ENCODE measurements at places on chromosomes 7 and 10.

DNA sequence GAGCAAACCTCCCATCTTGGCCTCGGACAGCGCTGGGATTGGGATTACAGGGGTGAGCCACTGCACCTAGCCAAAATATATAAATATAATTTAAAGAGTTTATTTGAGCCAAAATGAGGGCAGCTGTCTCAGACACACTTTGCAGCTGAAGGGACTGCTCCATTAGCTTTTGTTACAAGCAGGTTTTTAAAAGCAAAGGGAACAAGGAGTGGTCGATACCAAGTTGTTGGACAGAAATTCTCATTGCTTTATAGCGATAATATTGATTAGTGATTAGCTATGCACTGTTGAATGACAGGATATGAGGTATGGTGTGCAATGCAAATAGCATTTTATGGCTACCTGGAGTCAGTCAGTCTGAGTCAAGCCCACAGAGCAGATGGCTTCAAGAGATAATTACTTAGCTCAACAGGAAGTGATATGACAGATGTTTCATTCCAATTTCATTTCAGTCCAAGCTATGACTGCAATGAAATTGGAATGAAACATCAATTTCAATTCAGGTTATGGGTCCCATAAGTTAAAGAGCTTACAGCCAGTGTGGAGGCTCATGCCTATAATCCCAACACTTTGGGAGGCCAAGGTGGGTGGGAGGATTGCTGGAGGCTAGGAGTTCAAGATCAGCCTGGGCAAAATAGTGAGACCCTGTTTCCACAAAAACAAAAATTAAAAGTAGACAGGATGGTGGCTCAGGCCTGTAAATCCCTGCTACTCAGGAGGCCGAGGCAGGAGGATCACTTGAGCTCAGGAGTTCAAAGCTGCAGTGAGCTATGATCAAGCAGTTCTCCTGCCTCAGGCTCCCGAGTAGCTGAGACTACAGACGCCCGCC is 23.1 kb downstream of the TYW1 start:
- no peak for DNase-seq

GRCh38 chr7:66957595-66958290 is 36.7 kb downstream of the TMEM248 start:
- no peak for DNase-seq

DNA sequence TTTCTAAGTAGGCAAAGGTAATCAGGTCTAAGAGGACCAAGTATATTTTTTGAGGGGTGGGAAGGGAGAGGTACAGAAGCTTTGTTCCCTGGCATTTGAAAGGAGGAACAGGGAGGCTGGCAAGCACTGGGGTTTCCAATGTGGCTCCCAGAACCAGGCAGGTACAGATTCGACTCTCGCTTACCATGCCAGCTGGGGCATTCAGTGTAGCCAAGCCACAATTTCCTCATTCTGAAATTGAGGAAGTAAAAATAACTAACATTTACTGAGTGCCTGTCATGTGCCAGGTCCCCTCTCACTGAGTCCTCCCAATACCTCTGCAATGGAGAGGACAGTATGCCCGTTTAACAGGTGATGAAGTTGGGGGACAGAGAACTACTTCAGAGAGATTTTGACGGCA is 45.9 kb upstream of the BET1 start:
- no peak for DNase-seq

- DNase-seq, result no peak
Measured at GRCh38 chr7:117008118-117008885, 55.0 kb downstream of the ST7 start.

DNA sequence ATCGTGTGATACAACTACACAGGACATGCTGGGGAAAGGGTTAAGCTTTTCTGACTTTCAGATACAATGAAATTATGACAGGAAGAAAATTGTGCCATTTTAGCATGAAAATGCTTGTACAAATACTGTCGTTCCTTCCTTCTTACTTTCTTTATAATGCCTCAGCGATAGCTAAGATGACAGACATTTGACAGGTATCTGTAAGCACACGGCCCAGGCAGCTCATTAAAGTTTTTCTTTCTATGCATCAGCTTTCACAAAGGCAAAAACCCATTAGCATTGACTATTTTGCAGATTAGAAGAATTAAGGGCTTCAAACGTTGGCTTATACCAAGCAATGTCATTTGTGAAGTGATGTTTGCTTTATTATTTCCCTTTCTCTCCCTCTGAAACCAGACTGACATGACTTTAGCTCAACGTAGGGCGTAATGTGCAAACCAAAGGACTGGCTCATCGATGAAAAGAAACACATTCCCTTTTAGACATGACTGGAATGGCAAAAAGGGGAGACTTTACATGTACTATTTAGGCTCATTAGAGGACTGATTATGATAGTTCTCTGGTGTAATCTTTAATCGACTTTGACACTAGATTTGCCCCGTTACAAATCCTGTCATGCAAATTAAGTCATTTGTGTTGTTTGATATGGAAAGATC is 258.4 kb upstream of the SP8 start:
- no peak for DNase-seq

- no peak for DNase-seq
Measured at GRCh38 chr7:1665549-1666316, 4.3 kb upstream of the ELFN1 start.

DNA sequence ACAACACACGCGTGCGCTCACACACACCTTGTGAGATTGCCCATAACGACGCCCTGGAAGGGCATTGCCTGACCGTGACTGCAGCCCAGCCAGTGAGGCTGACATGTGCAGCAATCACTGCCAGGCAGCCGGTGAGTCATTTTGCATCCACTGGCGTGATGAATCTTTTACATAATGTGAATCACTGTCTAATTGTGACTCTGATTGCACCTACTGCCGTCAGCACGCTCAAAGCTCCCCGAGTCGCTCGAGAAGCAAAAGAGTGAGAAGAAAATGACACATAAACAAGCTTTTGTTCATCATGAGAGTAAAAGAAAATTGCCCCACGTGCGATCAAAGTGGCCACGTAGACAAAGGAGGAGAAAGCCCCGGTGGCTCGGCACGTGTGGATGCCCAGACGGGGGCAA is 117.4 kb upstream of the PFKP start:
- DNase-seq, result no peak

- DNase-seq, result no peak
Measured at GRCh38 chr7:127751490-127752448, 99.8 kb downstream of the SND1 start.

DNA sequence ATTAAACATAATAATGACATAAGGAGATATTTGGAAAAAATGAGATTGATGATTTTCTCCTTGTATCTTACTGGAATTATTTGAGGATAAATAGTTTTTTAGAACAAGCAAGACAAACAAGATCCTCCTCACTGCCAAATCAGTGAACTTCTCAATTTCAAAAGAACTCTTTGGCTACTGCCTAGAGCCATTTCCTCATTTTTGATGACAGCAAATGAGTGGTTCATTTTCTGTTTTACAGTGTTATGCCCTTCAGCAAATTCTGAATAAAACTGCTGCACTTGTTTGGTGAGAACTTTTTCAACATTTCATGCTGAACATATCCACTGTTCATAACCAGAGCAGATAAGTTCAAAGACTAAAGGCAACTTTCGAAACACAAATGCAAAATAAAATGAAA is 42.5 kb upstream of the AHR start:
- DNase-seq, result no peak

DNA sequence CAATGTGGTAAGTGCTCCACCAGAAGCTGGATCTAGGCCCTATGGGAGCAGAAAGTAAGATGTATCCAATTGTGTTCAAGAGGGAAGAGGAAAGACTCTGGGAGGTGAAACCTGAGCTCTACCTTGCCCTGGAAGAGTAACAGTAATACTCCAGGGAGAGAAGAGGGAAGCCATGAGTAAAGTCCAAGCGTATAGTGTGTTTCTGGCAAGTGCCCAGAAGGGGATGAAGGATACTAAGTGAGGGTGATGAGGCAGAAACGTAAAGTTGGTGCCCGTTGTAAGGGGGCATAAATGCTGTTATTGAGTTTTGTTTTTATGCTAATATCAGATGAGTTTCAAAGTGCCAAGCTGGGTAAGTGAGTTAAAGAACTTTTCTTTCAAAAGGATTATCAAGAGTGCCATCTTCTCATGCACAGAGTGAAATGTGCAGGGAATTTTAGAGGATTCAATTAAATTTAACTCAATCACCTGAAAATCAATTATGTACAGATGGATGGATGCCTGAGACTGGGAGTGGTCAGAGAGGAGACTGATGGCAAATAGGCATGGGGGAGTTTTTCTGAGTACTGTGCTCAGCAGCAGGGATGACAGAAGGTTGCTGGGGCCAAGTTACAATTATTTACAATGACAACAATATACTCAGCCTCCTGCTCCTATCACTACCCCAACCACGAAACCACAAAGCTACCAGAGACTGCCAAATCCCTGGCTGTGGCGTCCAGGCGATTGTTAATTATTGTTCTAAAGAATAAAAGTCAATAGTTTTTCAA is 123.3 kb upstream of the LAMB4 start:
- DNase-seq, result no peak

DNA sequence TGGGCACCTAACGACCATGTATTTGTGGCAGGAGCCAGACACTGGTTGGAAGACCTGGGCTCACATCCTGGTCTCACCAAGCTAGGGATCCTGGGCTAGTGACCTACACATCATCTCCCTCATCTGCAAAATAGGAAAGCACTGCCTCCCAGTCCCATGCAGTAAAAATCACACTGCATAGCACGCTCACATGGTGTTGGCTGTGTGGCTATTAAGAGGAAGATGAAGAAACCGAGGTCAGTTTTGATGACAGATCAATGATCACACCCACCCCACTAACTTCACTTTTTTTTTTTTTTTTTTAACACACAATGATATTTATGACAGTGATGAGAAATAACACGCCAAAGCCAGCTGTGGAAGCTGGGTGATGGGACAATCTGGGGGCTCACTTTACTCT is 146.5 kb downstream of the RNF216 start:
- DNase-seq, result no peak

DNA sequence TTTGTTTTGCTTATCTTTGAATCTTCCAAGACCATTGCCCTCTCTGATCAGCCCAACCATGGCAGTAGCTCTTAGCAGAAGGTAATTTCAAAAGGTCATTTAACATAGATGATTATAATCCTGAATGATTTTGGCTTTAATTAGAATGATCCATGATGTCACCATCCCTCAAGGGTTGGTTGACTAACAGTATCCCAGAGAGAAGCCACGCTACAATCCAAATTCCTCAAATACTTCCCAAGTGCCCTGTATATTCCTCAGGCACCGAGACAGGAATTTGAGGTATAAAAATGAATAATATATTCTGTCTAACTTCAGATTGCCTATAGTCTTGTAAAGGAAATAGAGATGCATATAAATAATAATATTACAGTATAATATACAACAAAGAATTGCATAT is 42.1 kb upstream of the TMEM196 start:
- no peak for DNase-seq

- no peak for DNase-seq
Measured at GRCh38 chr10:95480102-95480900, 80.9 kb downstream of the SORBS1 start.

DNA sequence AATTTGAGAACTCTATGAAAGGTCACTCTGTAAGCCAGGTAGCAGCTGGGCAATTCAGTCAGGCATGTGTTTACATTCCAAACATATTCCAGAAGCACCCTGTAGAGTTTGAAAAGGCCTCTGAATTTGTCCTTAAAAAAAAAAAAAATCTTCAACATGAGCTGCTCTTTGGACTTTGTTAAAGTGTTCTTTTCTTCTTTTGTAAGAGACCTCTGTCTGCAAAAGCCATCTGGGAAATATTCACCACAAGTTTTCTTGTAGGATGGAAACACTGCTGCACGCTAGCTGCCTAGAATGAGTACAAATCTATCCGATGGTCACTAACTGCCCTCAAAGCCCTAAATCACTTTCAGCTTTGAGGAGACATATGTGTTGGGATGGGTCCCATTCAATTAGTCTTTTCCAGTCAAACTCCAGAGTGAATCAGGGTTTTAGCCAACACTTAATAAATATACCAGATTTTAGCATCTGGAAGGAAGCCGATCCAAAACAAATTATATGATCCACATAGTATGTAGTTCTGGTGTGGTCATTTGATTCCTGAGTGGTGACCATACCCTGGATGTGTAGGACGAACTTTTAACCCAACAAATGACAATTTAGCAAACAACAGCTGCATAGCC is 85.9 kb downstream of the CD36 start:
- DNase-seq, result no peak

GRCh38 chr10:71278691-71279588 is 40.1 kb upstream of the SLC29A3 start:
- no peak for DNase-seq

GRCh38 chr7:34622771-34623250 is 35.2 kb upstream of the NPSR1 start:
- DNase-seq, result no peak

- DNase-seq, result no peak
Measured at GRCh38 chr10:5413012-5413938, 918 bp downstream of the NET1 start.

DNA sequence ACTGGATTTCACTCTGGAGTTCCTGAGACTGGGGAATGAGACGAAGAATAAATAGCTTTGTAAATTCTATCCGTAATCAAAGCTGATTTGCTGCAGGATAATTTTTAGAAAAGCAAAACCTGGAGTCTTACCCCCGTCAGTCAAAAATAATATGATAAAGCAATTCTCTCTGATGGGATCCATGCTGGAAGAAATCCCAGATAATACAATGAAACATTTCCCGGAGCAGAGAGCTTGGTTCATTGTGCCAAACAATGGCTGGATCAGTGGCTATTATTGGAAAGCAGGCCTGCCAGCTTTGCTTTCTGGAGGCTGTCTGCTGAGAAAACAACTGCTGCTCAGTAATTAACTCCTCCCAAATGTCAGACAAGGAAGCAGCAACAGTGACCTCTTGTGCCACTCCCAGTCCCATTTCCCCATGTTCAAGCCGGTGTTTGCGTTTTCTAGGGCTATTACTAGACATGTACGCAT is 609.4 kb upstream of the PCDH15 start:
- peak; percentile 56 for DNase-seq

DNA sequence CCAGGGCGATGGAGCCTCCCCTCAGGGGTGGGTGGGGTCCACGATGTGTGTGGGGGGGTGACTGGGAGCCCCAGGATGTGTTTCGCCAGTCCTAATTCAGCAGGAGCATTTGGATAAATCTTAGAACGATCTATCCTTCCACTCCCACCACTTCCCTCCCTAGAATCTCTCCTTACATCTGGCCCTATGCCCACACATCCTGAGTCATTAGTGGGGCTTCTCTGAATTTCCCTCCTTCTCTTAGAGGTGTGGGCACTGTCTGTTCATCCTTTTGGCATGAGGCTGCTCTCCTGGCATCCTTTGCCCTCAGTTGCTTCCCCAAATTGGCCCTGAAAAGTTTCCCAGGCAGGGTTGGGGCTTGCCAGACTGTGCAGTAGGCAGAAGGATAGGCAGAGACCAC is 1.6 kb downstream of the GHRHR start:
- no peak for DNase-seq

DNA sequence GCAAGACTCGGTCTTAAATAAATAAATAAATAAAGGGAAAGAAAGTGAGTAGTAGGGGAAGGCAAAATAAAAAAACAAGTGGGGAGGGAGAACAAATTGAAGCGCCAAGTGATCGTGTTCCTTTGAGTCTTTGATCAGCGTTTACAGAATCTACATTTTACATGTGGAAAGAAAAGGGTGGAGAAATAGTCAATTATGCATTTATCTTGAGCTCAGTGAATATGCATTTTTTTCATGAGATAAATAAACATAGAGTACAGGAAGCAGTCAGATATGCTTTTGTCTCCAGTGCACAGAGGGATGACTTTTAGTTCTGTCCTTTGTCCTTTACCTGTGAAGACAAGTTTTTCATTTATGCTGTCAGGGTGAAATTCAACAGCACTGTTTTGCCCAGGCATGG is 6.1 kb upstream of the GUSB start:
- no peak for DNase-seq

Measured in NCI-H2081 treated with DMSO at 0.1 percent for 48 hours (cell line).